Stimulated activated CD4-positive, alpha-beta T cell treated with anti-CD3 and anti-CD28 coated beads, Interleukin-1b, Interleukin-23, amount 100 ng/mL, for 4 hours (primary cell): ENCODE measurements at places on chromosomes 3 and 15.

DNA sequence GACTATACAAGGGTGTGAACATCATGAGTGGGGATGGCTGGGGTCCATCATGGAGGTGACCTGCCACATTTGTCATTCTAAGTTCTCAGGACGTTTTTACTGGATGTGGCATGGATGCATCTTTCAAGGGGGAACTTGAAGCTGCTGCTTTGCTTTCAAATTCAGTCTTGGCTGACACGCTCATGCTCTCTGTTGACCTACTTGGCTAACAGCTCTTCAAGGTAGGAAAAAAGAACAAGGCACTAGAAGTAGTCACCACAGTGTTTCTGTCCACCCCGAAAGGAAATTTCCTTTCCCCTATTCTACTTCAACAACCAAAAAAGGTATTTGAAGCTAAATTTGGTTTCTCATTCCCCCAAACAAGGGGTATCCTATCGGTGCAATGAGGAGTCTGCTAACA, 15.0 kb downstream of the STIMATE start:
- no peak for DNase-seq

DNA sequence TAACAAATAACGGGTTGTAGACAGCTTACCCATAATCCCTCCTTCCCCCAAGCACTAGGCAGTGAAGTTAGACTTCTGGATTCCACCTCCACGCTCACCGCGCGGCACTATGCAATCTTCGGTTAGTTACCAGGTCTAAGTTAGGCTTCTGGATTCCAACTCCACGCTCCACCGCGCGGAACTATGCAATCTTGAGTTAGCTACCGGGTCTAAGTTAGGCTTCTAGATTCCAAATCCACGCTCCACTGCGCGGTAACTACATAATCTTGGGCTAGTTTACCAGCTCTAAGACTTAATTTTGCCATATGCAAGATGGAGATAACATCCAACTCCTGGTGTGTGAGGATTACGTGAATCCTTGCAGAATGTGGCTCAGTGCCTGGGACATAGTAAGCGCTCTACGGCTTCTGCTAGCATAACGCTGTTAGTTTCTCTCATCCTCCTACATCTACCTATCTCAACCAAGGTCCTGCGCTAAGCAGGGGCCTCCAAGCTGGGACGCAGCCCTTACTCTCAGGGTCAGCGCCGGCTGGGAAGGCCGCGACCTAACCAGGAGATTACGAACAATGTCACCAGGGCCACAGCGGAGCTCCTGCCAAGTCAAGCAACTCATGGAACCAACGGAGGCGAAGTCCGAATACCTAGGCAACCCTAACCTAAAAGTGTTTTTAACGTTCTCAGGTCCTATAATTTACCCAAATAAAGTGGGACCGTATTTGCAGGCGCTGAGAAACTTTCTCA, 497 bp upstream of the RPLP1 start:
- no peak for DNase-seq

DNA sequence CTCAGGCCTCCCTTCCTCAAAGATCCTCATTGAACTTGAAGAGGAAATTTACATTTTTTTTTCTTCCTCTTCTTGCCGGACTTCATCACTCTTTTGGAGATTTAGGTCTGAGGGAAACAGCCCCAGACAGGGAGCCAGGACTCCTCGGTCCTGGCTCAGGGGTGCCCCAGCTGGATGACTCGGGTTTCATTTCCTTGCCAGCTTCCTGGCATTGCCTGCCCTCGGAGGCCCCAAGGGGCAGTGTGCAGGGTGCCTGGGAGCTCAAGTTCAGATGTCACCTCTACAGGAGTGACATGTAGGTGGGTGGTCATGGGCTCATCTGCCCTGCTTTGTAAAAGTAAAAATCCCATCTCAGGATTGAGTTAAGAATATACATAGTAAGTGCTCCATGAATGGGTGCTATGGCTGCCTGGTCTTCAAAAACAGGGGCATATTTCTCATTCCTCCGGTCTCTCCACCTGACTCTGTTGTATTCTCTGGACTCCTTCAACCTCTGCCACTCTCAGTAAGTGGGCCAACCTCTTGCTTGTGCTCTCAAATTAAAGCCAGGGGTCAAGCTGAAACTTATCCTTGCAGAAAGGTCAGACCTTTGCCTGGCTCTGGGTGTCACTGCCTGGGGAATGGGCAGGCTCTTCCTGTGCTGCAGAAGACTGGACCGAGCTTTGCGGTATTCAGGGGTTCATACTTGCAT, 51.8 kb downstream of the SMAD6 start:
- no peak for DNase-seq

GRCh38 chr3:44974416-44974815, 1.6 kb downstream of the ZDHHC3 start:
- no peak for DNase-seq

- DNase-seq = no peak
Observed at GRCh38 chr3:101862416-101863165, 13.3 kb downstream of the NFKBIZ start.

DNA sequence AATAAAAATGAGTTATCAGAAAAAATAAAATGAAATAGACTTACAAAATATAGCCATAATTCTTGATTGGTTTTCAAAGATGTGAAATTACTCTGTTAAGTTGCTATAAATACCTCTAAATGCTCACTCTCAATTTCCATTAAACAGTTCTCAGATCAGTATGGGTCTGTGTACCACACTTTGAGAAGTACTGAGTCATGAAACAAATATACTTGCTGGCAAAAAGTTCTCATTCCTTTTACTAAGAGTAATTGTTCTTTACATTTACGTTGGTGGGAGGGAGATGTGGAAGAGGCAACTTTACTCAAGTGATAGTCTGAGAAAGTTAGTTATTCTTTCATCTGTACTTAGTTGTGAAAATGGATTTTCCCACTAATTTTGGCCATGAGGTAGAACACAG, 96.3 kb downstream of the ZNF385D start:
- no peak for DNase-seq

GRCh38 chr15:34239151-34239808, 14.5 kb downstream of the EMC4 start:
- DNase-seq = no peak

DNA sequence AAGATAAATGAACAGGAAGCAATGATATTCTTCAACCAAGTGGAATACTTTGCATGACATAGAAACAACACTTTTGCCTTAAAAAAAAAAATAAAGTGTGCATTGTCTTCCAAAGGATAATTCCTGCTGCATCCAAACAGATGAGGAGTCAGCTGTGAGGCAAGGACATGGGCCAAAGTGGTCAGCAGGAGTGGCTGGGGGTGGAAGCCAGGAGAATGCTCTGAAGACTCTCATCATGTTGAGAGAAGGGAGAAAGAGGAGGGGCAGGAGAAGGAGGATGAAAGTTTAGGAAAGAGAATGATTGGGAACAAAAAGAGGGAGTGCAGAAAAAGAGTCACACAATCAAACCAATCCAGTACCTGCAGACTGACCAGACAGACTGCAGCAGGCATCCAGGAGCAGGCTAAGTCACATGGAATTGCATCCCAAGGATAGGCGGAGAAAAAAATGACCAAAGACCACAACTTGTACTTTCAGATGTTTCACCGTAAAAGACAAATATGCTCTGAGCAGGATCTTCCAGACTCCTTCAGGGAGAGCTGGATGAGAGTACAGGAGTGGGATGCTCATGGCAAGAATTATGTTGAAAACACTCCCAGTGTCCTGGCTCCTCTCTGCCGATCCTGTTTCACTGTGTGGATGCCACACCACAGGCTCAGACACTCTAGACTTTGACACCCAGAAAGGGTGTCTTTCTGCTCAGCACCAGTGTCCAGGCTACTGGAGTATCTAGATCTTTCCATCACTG, 11.9 kb downstream of the ABI3BP start:
- no peak for DNase-seq

DNA sequence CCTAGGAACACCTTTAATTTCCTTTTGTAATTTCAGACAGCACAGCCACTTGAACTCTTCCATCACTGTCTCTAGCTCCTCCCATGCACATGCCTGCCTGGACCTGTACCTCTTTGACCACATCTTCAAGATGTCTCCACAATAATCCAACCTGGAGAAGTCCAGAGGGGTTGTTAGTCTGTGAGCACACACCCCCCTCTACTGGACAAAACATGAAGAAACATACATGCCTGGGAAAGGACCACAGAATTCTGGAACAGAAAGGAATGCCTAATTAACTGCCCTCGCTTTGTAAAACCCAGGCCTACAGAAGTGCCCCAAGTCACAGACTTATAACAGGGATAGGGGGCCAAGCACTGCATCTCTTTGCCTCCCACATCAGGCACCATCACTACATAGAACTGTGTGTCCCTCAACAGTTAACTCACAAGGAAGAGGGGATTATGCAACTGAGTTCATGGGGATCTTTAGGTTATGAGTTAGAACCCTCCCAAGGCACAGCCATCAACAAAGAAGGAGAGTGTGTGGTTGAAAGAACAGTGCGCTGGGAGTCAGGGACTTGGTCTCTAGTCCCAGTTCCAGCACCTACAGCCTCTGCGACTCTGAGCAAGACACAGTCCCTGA, 61.7 kb downstream of the FMN1 start:
- no peak for DNase-seq

GRCh38 chr3:15528854-15529537, 7.5 kb upstream of the COLQ start:
- DNase-seq = no peak

DNA sequence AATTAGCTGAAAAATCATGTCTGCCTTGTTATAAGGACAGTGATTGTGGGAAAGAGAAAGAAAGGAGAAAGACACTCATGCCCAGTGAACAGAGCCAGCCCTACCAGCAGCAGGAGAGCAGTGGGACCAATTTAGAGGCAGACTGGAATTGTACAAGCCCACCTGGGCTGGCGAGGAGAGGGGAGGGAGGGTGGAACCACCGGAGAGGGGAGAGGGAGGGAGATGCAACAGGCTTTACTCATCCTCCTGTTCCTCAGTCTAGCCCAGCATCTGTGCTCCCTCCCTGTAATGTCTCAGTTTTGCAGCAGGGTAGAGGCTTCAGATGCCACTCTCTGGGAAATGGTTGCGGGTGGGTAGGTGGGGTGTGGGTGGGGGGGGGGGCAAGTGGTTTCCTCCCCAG, 54.7 kb downstream of the RAB11A start:
- no peak for DNase-seq

GRCh38 chr3:122665881-122666280, 14.8 kb upstream of the PARP14 start:
- no peak for DNase-seq

DNA sequence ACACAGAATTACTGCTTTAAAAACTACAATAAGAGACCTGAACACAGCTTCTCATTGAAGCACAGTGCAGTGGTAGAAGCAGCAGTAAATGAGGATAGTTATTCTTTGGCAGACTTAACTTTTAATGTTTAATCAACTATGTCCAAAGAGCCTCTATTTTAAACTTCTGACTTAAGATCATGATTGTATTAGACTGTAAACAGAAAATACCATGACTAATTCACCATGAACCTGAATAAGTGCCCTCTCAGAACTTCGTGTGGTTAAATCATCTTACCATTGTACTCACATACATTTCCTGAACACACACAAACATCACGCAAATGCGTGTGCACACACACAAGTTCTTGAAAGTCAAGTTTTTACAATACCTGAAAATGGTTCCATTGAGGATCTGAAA, 13.9 kb downstream of the CEP152 start:
- DNase-seq = no peak

GRCh38 chr3:138686771-138687221, 78.2 kb downstream of the FAIM start:
- no peak for DNase-seq

- DNase-seq = no peak
Observed at GRCh38 chr15:41115161-41115651, 874 bp downstream of the INO80 start.

GRCh38 chr3:182713743-182714517, 79.4 kb upstream of the ATP11B start:
- DNase-seq = no peak

- DNase-seq = no peak
Observed at GRCh38 chr3:13429631-13430291, 9.6 kb upstream of the NUP210 start.

DNA sequence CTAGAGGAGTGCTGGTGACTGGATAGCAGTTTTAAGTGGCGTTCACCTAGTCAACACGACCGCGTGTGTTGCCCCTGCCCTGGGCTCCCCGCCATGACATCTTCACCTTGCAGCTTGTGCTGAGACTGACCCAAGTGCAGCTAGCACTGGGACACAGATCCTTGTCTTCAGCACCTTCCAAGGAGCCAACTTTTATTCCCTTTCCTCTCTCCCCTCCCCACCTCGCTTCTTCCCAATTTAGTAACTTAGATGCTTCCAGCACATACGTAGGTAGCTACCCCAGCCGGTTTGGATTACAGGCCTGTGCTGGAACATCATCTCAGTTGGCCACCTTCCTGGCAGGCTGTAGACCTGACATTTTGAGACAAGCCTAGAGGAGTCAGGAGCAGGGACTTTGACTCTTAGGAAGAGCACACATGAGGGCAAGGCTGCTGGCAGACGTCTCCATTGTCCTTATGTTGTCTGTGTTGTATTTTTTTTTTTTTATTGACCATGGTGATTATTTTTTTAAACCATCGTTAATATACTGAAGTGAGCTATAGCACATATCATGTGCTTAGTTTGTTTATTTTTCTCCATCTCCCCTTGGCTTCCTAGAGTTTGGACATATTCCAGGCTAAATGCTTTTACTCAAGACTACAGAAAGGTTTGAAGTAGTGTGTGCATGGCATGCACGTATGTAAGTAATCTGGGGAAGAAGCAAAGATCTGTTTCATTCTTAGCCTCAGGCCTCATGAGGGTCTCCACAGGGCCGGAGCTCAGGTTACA, 61.1 kb downstream of the AAGAB start:
- DNase-seq = no peak

GRCh38 chr3:136544532-136544931, 207.6 kb downstream of the STAG1 start:
- DNase-seq = no peak

DNA sequence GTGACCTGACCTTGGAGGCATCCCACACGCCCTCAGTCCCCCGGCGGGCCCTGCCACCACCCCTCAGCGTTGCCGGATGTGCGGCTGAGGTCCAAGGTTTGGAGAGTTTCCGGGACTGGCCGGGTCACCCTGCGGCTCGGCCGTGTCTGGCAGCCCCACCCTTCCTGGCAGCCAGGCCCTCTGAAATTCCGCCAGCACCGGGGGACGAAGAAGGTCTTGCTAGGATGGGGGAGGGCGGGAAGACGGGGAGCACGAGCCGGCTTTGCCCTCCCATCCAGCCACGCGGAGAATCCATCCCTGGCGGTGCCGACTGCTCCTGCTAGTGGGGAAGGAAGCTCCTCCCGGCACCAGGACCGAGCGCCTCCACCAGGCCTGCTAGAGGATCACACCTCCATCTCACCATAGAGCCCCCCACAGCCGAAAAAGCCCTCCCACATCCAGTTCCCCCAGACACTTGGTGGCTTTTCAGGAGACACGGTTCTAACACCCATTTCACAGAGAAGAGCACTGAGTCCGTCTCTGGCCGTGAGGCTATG, 81.5 kb downstream of the CPN2 start:
- DNase-seq = no peak

DNA sequence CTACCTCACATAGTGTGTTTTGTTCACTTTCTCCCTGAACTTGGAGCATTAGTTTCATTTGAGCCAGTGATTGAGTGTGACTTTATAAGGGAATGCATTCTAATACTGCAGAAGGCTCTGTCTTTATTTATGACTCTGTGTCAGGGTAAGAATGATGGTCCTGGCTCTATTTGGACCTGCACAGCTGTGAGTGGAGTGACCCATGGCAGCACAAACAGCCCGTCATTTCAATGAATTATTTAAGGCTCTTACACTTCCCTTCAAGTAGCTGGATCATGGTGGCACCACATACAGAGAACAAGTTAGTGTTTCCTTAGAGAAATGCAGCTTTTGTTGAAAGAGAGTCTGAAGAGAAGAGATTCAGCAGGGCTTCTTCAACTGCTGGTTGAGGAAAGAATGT, 16.4 kb downstream of the TMEM108 start:
- DNase-seq = no peak

GRCh38 chr15:36527235-36528162, 51.9 kb upstream of the CDIN1 start:
- DNase-seq = no peak

GRCh38 chr3:155254445-155254844, 39.0 kb downstream of the STRIT1 start:
- no peak for DNase-seq
